Mammary epithelial cell (primary cell): ENCODE measurements at places on chromosomes 4 and X. TPM values are rescaled to one million over a fixed set of nuclear protein-coding genes. Genes with fewer than 3 reads are reported as not detected.

Gene MAGEE2
- polyA plus RNA-seq = not detected

Gene TAF7L
- polyA plus RNA-seq = not detected

DNA sequence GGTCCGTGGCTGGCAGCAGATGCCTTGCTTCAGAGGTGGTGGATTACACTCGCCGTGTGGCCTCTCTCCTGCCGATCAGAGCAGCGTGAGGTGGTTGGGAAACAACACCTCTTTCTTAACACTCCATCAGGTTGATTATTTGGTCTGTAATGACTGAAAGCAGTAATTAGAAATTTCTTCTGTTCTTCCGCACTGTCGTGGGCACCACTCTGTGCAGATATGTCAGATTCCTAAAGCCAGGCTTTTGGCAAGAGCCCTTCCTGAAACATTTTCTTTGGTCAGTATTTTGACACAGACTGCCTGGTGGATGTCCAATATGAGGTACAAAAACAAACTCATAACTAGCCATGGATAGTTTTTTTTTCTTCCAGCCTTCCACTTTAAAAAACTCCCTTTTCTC is 100.9 kb downstream of the FNIP2 start:
- DNase-seq = no peak

DNA sequence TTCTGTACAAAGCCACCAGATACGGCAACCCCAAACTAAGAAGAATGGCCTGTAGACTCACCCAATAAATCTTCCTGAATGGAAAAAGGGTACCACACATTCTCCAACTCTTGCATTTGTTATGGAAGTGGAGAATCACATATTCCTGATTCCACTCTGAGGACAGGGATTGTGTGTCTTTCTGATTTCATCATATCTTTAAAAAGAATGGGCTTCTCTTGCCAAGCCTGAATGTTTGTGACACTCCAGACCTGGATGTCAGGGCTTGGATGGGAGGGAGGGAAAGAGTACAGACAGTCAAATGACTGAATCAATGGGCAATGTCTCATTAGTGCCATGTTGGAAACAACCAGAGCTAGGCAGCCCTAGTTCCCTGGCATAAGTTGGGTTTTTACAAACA is 77.4 kb downstream of the PLAC1 start:
- no peak for DNase-seq

DNA sequence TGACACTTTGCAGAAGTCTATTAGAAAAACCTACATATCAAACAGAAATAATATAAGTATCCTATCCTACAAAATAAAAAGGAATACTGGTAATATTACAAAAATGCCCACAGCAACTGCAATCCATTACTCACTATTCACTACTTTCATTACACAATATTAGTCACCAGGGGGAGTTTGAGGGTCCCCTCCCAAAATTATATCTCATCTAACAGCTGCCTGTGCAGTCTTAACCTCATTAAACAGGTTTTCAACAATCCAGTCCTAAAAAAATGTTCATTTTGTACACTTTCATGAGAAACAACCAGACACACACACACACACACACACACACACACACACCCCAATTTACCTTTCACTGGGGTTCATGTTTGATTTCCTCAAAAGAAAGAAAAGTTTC is 2.9 kb downstream of the CLOCK start:
- DNase-seq = no peak

GRCh38 chrX:103847174-103847870 is 15.3 kb upstream of the RAB9B start:
- DNase-seq = peak; percentile 84
